ENCODE measurements at places on chromosomes 1 and 21. TPM values are rescaled to one million over a fixed set of nuclear protein-coding genes. Genes with fewer than 3 reads are reported as not detected.
A peak's percentile ranks its signal among the peaks of the same experiment; 100 is the strongest.

GRCh38 chr1:57551476-57551875 is 127.6 kb upstream of the DAB1 start:
- no peak for DNase-seq

DNA sequence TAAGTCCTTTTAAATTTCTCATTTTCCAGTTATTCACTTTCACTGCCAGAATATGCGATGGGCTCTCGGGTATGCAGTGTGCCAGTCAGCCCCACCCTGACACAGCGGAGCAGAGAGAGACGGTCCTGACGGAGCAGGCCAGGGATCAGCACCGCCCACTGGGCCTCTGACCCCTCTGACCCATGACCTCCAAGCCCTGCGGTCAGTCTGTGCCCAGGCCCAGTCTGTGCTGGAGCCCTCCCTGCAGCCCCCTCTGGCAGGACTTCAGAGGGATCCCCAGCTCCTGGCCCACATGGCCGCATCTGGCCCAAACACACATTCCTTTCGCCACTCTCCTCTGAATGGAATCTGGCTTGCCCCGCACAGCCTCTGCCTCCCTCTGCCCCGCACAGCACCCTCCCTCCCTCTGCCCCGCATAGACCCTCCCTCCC is 43.4 kb upstream of the COL6A2 start:
- no peak for DNase-seq

The IGSF21 gene
- not detected for total RNA-seq

The SLC5A9 gene
- not detected for total RNA-seq

GRCh38 chr1:176460544-176461336 is 2.2 kb upstream of the PAPPA2 start:
- no peak for DNase-seq

The OR2T33 gene
- not detected for total RNA-seq

DNA sequence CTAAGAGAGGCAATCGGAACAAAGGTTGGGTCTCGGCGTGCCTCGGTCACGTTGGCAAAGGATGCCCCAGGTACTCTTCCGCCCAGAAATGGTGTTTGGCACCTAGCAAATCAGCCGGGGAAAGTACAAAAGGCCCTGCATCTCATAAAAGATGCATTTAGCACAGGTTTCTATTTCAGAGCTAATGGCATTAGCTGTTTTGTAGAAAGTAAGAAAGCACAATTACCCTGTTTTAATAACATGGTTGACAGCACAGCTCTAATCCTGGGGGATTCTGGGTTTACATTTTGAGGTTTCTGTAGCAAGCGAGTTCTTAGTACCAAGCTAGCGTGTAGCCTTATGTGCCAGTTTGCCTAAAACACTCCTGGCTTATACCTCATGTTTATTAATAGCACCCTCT is 178.5 kb downstream of the PRDM2 start:
- DNase-seq, result no peak

GRCh38 chr1:30748699-30749401 is 8.7 kb downstream of the LAPTM5 start:
- DNase-seq, result peak; percentile 80

The PLA2G2F gene
- not detected for total RNA-seq

- no peak for DNase-seq
Measured at GRCh38 chr21:14875704-14876523, 188.9 kb downstream of the NRIP1 start.

DNA sequence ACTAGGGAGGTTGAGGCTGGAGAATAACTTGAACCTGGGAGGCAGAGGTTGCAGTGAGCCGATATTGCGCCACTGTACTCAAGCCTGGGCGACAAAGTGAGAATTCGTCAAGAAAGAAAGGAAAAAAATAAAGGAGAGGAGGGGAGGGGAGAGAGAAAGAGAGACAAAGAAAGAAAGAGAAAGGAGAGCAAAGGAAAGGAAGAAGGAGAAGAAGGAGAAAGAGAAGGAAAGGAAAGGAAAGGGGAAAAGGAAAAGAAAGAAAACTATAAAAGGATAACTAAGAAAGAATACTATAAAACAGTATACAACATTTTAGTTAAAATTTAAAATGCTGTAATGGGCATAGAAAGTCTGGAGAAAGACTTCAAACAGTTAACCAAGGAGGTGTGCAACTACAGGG is 33.6 kb downstream of the EIF4G3 start:
- no peak for DNase-seq

- no peak for DNase-seq
Measured at GRCh38 chr1:154931940-154932487, 4.5 kb downstream of the PMVK start.

- DNase-seq, result no peak
Measured at GRCh38 chr1:17393230-17393629, 21.2 kb downstream of the PADI6 start.

- no peak for DNase-seq
Measured at GRCh38 chr1:163307479-163308171, 14.1 kb upstream of the NUF2 start.

The IL19 gene
- not detected for total RNA-seq
